CD4-positive, alpha-beta memory T cell (primary cell): ENCODE measurements at places on chromosomes 16 and 17. TPM values are rescaled to one million over a fixed set of nuclear protein-coding genes. Genes with fewer than 3 reads are reported as not detected.

DNA sequence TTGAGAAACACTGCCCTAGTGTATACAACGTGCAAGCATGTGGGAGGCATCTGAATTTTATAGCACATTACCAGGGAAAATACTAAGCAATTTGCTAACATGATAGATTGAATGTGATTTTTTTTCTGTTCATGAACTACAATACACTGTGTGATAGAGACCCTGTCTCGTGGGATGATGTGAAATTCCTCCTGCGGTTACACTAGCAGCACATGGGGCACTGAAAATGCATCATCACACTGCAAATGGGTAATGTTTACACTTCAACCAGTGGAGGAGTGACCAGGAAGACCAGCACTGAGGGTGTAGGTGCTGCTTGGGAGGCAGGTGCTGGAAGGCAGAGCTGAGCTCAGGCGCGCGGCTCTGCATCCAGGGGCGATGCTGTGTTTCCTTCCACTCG lies 28.8 kb downstream of the ORC6 start:
- H3K27ac ChIP-seq: no peak overlapping the region
- H3K4me1 ChIP-seq: no peaks in the 10 kb centered on the region
- H3K4me3 ChIP-seq: no peak overlapping the region
- no peaks in the 10 kb centered on the region for H3K27me3 ChIP-seq

SMIM22 gene
- not detected for total RNA-seq

ACBD4 gene
- total RNA-seq: 41.9 TPM

- no peak overlapping the region for H3K27ac ChIP-seq
- H3K27me3 ChIP-seq: no peaks in the 10 kb centered on the region
- H3K4me1 ChIP-seq: no peaks in the 10 kb centered on the region
- H3K4me3 ChIP-seq: no peak overlapping the region
- DNase-seq: no peak
Observed at GRCh38 chr17:1745513-1746020, 2.9 kb downstream of the SERPINF2 start.

- no peaks in the 10 kb centered on the region for H3K4me1 ChIP-seq
- H3K36me3 ChIP-seq: no peaks in the 10 kb centered on the region
- no peak overlapping the region for H3K4me3 ChIP-seq
- H3K27me3 ChIP-seq: no peaks in the 10 kb centered on the region
- no peak for DNase-seq
- H3K27ac ChIP-seq: no peak overlapping the region
Observed at GRCh38 chr16:24635900-24636610, 93.4 kb upstream of the TNRC6A start.
